ENCODE measurements at places on chromosomes 4 and X. TPM values are rescaled to one million over a fixed set of nuclear protein-coding genes. Genes with fewer than 3 reads are reported as not detected.

DNA sequence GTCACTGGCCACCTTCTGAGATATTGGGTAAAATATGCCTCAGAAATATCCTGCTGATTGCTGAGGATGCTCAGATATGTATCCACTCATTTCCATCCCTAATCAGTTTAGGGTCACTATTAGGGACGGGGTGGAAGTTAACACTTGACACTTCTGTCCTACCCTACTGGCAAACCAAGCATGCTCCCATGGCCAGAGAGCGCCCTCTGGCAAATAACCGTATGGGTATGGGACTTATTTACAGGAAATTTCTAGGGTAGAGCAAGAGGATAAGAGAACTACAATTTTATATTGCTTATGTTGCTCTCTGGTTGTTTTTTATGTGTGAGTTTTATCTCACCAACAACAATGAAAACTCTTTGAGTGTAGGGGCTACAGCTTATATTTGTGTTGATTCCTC, 86.8 kb upstream of the TSPAN7 start:
- H3K27me3 ChIP-seq: no peaks in the 10 kb centered on the region
- DNase-seq: no peak
- no peaks in the 10 kb centered on the region for H3K36me3 ChIP-seq
- H3K27ac ChIP-seq: no peak overlapping the region

DNA sequence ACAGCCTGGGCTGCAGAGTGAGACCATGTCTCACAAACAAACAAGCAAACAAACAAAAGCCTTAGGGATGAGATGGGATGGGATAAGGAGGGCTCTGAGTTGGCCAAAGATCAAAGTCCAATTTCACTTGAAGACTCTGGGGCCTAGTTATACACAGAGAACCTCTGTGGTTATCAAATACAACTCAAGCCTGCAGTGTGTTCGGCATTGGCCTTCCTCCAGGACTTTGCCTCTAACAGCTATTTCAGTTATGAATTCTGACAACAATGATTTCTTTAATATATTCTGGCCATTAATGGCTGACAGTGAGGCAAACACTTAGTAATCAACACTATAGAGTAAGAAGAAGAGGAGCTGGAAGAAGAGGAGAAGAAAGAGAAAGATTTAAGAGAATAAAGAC, 171.1 kb downstream of the PDGFRA start:
- no peak for DNase-seq
- H3K4me1 ChIP-seq: peaks cover 2% of the 10 kb centered on the region
- H3K36me3 ChIP-seq: no peaks in the 10 kb centered on the region
- no peaks in the 10 kb centered on the region for H3K27me3 ChIP-seq
- H3K4me3 ChIP-seq: no peak overlapping the region
- no peak overlapping the region for H3K27ac ChIP-seq

DNA sequence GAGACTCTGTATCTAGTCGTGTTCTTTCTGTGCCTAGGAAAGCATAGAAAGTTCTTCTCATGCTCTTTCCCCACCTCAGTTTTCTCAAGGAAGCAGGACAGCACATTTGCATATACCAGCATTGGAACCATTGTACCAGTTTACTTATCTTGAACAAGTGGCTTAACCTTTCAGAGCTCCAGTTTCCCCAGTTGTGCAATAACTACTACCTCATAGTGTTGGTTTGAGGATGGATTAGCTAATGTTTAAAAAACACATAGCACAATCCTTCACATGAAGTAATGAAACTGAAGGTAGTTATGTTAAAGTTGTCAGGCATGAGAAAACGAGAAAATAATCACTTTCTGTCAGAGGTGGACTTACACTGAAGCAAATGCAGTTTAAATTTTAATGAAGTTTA, 92.2 kb upstream of the H2AZ1 start:
- DNase-seq: no peak
- H3K4me1 ChIP-seq: no peaks in the 10 kb centered on the region
- H3K4me3 ChIP-seq: no peak overlapping the region
- H3K27ac ChIP-seq: no peak overlapping the region
- H3K27me3 ChIP-seq: no peaks in the 10 kb centered on the region

GRCh38 chrX:40637687-40638086, 9.7 kb downstream of the CXorf38 start:
- H3K27ac ChIP-seq: no peak overlapping the region
- DNase-seq: no peak
- no peak overlapping the region for H3K4me3 ChIP-seq

DNA sequence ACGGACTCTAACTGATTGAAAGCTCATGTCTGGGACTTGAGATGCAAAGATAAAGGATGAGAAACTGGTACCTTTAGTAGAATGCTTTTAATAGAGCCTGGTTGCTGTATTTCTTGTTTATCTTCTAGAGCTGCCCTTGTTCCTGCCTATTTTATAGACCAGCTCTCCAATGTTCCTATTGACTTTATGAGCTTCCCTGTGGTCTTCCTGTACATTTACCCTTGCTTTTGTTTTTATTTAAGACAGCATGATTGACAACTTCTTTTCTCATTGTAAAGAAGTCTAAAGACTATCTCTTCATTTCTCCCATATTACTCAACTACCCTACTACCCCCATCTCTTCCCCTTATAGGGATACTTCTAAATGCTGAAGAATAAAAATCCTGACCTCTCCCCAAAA, 174.7 kb downstream of the UGT8 start:
- H3K27me3 ChIP-seq: no peaks in the 10 kb centered on the region
- no peak for DNase-seq
- H3K4me3 ChIP-seq: no peak overlapping the region

GRCh38 chrX:69968950-69969349, 80.8 kb downstream of the AWAT2 start:
- no peaks in the 10 kb centered on the region for H3K36me3 ChIP-seq
- DNase-seq: no peak
- no peaks in the 10 kb centered on the region for H3K27me3 ChIP-seq
- no peak overlapping the region for H3K4me3 ChIP-seq
- H3K27ac ChIP-seq: no peak overlapping the region
- H3K4me1 ChIP-seq: no peaks in the 10 kb centered on the region

GRCh38 chr4:6620296-6620695, 20.2 kb upstream of the MRFAP1 start:
- no peaks in the 10 kb centered on the region for H3K4me1 ChIP-seq
- H3K36me3 ChIP-seq: peaks cover 11% of the 10 kb centered on the region
- no peak overlapping the region for H3K4me3 ChIP-seq
- H3K27me3 ChIP-seq: no peaks in the 10 kb centered on the region
- no peak for DNase-seq

DNA sequence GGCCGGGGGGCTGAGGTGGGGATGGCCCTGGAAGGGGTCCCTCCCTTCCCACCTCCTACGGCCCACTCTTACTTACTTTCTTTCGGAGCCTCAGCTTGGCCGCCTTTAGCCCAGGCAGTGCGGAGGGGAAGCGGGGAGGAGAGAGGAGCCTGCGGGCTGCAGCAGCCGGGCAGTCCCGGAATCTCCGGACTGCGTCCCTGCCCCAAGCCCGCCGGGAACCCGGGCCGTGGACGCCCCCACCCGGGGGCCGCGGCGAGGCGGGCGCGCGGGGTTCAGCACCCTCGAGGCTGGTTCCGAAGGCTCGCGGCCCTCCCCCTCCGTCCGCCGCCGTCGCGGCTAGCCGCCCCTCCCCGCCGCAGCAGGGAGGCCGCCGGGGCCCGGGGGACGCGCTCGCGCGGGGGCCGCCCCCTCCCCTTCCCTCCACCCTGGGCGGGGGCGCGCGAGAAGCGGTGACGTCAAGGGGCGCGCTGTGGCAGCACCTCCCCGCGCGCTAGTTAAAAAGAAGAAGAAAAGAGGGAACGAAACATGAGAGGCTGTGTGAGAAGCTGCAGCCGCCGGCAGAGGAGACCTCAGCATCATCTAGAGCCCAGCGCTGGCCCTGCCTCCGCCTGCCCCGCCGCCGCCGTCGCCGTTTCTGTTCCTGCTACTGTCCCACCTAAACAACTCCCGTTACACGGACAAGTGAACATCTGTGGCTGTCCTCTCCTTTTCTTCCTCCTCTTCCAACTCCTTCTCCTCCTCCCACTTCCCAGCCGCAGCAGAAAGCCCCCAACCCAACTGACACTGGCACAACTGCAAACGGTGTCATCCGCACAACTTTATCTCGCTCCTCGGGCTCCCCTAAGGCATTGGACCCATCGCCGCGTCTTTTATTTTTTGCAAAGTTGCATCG, at the start of gene HHIP:
Gene HHIP, plus strand, starts transcription at position 526 of the 892 bp plus-strand sequence. CDS start 520 bp downstream, outside the sequence.
- H3K27ac ChIP-seq: peak within 1 kb of the TSS; percentile 95
- peaks cover 4% of the 10 kb centered on the region for H3K36me3 ChIP-seq
- DNase-seq: peak; percentile 88
- no peaks in the 10 kb centered on the region for H3K27me3 ChIP-seq

- no peak overlapping the region for H3K4me3 ChIP-seq
- no peak overlapping the region for H3K27ac ChIP-seq
- DNase-seq: no peak
- no peaks in the 10 kb centered on the region for H3K27me3 ChIP-seq
These were observed 137.3 kb downstream of the MGST2 start for GRCh38 chr4:139802931-139803330.

DNA sequence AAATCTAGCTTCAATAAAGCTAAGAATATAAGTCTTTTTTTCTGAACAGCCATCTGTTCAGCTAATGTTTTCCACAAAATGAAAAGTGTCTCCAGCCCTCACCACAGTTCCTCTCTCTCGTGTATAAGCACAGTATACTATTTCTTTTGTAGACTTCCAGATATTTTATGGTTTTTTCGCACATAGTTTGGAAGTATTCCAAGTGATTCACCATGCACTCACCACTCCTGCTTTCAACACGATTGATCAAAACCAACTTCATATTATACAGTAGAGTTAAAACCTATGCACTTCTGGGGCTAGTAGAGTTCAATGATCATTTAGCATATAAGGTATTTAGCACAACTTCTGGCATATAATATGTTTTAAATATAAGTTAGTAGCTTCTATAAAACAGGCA, 105.8 kb upstream of the DCAF12L1 start:
- H3K4me3 ChIP-seq: no peak overlapping the region
- H3K4me1 ChIP-seq: no peaks in the 10 kb centered on the region
- no peaks in the 10 kb centered on the region for H3K36me3 ChIP-seq
- H3K27ac ChIP-seq: no peak overlapping the region
- H3K27me3 ChIP-seq: no peaks in the 10 kb centered on the region
- DNase-seq: no peak

GRCh38 chr4:76654791-76655190, 219.8 kb downstream of the SHROOM3 start:
- H3K4me1 ChIP-seq: peaks cover 26% of the 10 kb centered on the region
- H3K27me3 ChIP-seq: no peaks in the 10 kb centered on the region
- no peak overlapping the region for H3K27ac ChIP-seq
- H3K36me3 ChIP-seq: no peaks in the 10 kb centered on the region
- DNase-seq: no peak

DNA sequence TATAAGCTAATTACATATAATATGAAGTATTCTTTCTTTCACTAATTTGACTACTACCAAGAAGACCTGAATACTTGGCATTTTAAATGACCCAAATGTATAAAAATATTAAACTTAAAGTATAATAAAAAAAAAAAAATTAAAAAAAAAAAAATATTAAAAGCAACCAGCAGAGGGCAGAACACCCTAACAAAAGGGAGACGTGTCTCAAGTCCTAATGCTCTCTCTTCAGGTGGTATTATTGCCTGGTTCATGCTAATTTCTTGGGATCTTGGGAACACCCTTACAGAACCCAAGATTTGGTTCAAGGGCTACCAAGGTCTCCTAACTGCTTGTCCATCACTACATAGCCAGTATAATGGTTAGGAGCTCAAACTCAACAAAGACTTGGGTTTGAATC, 754.8 kb downstream of the RAB28 start:
- H3K4me1 ChIP-seq: no peaks in the 10 kb centered on the region
- no peak overlapping the region for H3K4me3 ChIP-seq
- H3K36me3 ChIP-seq: no peaks in the 10 kb centered on the region
- peak; percentile 25 for DNase-seq
- H3K27ac ChIP-seq: no peak overlapping the region

GRCh38 chrX:37763400-37763799, 16.5 kb upstream of the CYBB start:
- H3K27ac ChIP-seq: no peak overlapping the region
- no peak for DNase-seq
- no peaks in the 10 kb centered on the region for H3K27me3 ChIP-seq

- H3K27me3 ChIP-seq: no peaks in the 10 kb centered on the region
- H3K4me3 ChIP-seq: no peak overlapping the region
- H3K36me3 ChIP-seq: no peaks in the 10 kb centered on the region
- H3K4me1 ChIP-seq: peaks cover 6% of the 10 kb centered on the region
These were observed 22.0 kb downstream of the SPARCL1 start for GRCh38 chr4:87506974-87507701.

- no peaks in the 10 kb centered on the region for H3K27me3 ChIP-seq
- no peaks in the 10 kb centered on the region for H3K36me3 ChIP-seq
- no peak overlapping the region for H3K4me3 ChIP-seq
- H3K4me1 ChIP-seq: peaks cover 11% of the 10 kb centered on the region
These were observed 140.2 kb upstream of the LDB2 start for GRCh38 chr4:17038510-17039176.

- no peak overlapping the region for H3K27ac ChIP-seq
- DNase-seq: no peak
- H3K36me3 ChIP-seq: no peaks in the 10 kb centered on the region
- peaks cover 91% of the 10 kb centered on the region for H3K27me3 ChIP-seq
These were observed 10.6 kb downstream of the HMX1 start for GRCh38 chr4:8860892-8861575.

- no peak overlapping the region for H3K4me3 ChIP-seq
- no peaks in the 10 kb centered on the region for H3K4me1 ChIP-seq
- no peak for DNase-seq
- no peaks in the 10 kb centered on the region for H3K27me3 ChIP-seq
- H3K27ac ChIP-seq: no peak overlapping the region
These were observed 79.8 kb upstream of the GPM6A start for GRCh38 chr4:175891851-175892250.

- H3K36me3 ChIP-seq: no peaks in the 10 kb centered on the region
- peak overlapping the region; percentile 95 for H3K27ac ChIP-seq
- no peaks in the 10 kb centered on the region for H3K27me3 ChIP-seq
- H3K4me1 ChIP-seq: peaks cover 56% of the 10 kb centered on the region
These were observed 509.6 kb upstream of the DIPK2B start for GRCh38 chrX:45710081-45710801.

DNA sequence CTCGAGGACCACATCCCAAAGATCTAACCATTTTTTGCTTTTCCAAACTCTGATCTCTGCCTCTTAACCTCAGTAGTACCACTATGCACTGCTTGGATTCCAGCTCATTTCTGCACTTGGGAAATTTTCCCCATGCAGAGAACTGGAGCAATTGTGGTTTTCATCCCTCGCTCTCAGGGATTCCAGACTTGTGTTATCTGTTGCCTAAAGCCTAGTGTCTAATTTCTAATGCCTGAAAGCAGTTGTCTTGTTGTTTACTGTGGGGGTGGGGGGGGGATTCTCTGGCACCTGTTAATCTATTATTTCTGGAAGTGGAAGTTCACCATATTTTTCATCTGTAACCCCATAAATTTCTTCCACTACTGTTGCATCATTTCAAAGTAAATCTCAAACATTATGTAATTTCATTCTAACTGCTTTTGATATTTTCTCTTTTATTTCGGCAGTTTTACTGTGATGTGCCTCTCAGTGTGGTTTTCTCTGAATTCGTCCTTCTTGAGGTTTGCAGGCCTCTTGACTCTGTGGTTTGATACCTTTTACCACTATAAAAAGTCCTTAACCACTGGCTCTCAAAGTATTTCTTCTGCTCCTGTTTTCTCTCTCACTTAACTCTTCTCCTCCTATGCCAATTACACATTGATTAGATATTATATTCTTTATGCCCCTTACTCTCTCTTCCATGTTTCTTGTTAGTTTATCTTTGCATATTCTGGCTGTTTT, 205.6 kb upstream of the EOLA2 start:
- no peaks in the 10 kb centered on the region for H3K4me1 ChIP-seq
- no peak for DNase-seq
- H3K27ac ChIP-seq: no peak overlapping the region
- H3K4me3 ChIP-seq: no peak overlapping the region
- H3K27me3 ChIP-seq: no peaks in the 10 kb centered on the region
- no peaks in the 10 kb centered on the region for H3K36me3 ChIP-seq

The BGN gene
- total RNA-seq: 479 TPM

The SRPK3 gene
- total RNA-seq: 0.40 TPM

The SOWAHB gene
- total RNA-seq: not detected

The MAGEA2B gene
- not detected for total RNA-seq

The CTAG2 gene
- total RNA-seq: not detected

The LGI2 gene
- not detected for total RNA-seq
